ENCODE measurements at places on chromosomes 3 and 15.
A peak's percentile ranks its signal among the peaks of the same experiment; 100 is the strongest.

DNA sequence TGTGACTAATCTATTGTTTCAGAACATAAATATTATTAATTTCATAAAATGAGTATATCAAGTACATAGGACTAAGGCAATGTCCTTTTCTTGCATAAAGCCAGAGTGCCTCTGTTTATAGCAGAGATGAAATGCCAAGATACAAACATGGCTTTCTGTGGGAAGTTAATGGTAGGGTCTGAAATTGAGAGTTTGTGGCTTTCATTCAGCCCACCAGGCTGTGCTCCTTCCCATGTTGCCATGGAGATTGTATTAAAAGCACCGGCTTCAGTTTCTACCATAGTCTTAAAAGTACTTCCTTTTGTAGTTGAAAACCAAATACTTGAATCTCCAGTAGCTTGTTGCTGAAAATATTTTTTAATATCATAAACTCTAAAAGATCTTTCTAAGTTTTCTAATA, 114.0 kb downstream of the LRRC28 start:
- DNase-seq = no peak

DNA sequence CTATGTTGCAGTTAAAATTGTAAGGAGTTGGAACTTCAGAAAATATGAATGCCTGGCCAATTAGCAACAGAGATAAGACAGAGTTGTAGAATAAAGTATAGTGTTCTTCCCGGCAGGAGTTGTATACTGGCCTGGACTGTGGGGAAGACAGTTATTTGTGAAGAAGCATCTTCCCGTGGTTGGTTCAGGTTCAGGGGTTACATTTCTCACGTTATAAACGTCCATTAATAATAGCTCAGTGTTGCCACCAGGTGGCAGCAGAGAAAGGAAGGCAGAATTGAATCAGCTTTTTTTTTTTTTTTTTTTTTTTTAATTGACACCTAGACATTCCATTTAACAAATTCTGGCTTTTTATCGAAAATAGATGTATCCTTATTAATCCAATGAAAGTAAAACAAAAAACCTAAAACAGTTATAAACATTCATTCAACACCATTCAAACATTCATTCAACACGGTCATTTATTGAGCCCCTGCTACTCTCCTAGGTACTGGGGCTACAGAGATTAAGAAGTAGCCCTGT, 66.4 kb upstream of the NR2E3 start:
- peak; percentile 43 for DNase-seq

DNA sequence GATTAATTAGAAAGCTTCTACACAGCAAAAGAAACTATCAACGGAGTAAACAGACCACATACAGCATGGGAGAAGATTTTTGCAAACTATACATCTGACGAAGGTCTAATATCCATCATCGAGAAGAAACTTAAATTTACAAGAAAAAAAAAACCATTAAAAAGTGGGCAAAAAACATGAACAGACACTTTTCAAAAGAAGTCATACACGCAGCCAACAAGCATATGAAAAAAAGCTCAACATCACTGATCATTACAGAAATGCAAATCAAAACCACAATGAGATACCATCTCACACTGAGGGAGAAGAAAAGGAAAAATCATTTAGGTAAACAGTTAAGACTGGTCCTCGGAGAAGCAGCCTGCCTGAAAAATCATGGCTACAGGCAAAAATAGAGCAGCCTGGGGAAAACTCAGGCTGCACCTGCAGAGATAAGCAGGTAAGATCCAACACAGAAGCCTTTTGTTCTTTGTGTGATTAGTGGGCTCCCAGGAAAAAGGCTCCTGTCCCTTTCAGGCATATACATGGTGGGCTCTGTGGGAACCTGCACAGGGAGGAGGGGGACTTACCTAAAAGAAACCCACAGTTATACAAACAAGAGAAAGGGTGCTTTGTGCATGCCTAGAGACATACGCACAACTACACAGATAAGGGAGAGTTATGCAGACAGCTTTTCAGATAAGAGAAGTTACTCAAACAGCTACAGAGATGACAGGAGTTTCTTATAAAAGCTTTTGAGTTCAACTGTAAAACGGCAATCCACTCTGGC, 49.3 kb downstream of the C3orf70 start:
- no peak for DNase-seq

- no peak for DNase-seq
Measured at GRCh38 chr15:56913241-56913640, 5.2 kb upstream of the TCF12 start.

DNA sequence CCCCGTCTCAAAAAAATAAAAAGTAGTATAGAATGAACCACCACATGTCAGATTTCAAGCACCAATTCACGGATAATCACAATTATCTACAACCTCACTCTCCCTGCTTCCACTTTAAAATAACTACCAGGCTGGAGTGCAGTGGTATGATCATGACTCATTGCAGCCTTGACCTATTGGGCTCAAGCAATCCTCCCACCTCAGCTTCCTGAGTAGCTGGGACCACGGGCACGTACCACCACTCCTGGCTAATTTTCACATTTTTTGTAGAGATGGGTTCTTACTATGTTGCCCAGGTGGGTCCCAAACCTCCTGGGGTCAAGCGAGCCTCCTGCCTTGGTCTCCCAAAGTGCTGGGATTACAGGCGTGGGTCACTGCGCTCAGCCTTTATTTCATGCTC, 38.1 kb upstream of the LDHAL6B start:
- DNase-seq = peak; percentile 64

- no peak for DNase-seq
Measured at GRCh38 chr15:91022832-91023129, 387 bp upstream of the VPS33B start.

DNA sequence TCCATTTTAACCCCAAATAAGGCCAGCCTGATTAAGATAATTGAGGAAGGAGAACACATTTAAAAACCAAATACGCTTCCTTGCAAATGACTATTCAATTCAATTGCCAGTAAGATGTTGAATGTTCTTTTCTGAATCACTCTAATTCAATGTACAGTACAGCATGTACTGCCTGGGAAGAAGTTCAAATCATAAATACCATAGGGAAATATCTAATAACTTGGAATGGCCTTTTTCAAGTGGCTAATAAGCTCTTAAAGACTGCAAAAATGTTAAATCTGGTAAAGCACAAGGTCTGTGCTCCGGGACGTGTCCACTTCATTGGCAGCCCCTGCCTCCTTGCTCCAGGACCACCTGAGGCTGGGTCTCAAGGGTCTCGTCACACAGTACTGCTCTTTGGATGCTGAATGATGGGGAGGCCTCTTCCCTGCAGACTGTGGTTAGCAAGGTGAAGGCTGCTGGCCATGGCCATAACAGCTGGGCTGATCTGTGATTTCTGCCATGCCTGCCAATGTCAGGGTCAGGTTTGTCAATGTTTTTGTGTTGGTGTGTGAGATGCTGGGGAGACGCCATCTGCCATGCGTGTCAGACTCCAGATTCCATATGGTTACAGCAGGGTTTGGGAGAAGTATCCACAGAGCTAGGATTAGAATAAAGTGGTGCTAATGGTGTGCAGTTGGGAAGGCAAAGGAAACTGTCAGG, 300.5 kb downstream of the ADAMTS17 start:
- DNase-seq = no peak

GRCh38 chr3:125589547-125590122, 5.7 kb downstream of the OSBPL11 start:
- DNase-seq = no peak

- no peak for DNase-seq
Measured at GRCh38 chr3:139538733-139539132, 809 bp downstream of the RBP1 start.

DNA sequence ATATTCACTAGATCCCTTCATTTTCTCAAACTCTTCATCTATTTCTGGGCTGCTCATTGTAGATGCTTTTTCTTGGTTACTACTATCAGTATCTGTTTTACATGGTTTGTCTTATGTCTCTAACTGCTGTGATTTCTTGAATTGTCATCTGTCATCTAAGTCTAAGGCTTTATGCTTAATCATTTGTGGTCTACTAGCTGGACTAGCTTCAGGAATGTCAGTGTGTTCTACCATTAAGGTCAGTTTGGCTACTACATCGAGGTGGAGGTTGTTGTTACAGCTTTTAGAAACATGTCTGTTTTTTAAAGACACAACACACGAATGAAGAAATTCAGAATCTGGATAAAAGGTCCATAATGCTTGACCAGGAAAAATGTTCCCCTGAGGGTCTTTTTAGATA, 82.2 kb downstream of the ABI3BP start:
- DNase-seq = no peak

GRCh38 chr3:118907909-118908308, 126.7 kb downstream of the IGSF11 start:
- DNase-seq = no peak

DNA sequence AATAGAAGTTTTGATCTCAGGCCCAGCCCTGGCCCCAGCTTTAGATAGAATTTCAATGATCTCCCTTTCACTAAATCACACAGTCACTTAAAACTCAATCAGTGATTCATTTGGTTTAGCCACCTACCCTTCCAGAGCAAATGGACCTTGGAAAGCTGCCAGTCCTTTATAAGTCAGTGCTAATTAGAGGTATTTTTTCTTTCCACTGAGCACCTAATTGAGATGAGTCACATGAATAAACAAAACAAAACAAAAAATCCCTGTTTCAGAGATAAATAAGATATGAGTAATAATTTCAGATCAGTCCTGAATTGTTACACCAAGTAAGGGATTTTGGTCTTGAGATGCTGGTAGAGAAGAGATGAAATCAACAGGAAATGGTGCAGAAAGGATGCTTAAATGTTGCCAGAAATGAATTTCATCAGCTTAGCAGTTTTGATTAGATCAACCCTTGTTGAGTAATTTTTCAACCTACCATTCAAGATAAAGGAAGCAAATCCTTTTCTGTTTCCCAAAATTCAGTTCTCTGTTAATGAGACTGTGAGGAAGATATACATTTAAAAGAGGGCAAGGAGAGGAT, 352.0 kb upstream of the COL8A1 start:
- peak; percentile 46 for DNase-seq

DNA sequence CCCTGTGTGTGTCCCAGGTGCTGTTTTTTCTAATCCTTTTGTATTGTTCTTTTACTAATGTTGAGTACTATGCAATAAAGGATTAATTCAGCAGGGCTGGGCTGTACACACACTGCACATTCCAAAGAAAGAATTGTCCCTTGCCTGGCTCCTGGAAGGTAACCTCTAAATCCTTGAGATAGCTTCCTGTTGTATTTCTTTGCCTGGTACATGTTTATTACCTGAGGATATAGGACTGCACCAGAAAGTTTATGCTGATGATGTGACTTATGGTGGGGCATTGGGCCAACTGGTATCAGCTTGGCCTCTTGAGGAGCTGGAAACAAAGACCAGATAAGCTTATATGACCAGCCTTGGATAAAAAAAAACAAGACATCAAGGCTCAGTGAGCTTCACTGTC, 26.6 kb upstream of the FAN1 start:
- DNase-seq = no peak

DNA sequence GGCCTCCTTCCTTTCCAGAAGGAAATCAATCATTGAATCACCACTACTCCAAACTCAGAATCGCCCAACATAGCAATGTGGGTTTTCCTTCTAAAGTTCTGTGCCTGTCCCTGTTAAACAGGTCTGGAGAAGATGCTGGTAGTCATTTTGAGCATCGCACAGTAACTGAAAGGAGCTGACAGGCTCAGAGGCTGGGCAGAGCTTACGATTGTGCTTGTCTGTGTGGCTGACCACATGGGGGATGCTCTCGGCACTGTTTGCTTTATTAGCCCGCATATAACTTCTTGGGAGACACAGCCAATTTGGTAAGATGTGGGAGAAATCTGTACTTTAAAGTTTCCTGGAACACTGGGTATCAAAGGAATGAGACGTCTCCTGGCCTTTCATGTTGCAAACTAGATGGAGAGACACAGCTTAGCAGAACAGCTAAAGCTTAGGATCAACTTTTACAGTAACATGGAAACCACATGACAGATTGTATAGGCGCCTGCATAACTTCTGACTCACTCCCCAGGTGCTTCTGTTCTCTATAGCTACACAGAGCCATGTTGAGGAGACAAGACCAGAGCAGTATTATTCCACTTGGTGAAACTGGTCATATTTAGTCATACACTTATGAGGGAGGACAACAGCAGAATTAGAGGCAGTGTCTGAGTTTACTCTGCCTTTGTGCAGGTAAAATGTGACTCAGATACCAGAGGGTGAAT, 374.1 kb downstream of the RORA start:
- no peak for DNase-seq

DNA sequence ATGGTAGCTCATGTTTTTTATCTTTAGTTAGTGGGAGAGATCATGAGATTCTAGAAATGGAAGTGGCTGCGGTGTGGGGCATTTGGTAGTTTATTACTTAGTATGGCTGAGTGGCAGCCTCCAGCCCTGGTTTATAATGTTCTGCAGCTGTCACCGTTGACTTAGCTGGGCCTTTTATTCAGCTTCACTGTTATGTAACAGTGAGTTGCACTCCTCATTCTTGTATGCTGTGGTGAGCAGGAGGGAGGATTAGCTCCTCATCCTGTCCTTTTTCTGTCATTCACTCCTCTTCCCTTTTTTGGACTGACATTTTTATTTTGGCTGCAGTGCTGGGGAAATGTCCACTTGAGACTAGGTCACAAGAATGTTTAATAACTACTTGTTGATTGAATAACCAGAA, 29.5 kb downstream of the RAD54L2 start:
- DNase-seq = no peak

GRCh38 chr3:142215106-142215505, 10.3 kb downstream of the GK5 start:
- DNase-seq = no peak

DNA sequence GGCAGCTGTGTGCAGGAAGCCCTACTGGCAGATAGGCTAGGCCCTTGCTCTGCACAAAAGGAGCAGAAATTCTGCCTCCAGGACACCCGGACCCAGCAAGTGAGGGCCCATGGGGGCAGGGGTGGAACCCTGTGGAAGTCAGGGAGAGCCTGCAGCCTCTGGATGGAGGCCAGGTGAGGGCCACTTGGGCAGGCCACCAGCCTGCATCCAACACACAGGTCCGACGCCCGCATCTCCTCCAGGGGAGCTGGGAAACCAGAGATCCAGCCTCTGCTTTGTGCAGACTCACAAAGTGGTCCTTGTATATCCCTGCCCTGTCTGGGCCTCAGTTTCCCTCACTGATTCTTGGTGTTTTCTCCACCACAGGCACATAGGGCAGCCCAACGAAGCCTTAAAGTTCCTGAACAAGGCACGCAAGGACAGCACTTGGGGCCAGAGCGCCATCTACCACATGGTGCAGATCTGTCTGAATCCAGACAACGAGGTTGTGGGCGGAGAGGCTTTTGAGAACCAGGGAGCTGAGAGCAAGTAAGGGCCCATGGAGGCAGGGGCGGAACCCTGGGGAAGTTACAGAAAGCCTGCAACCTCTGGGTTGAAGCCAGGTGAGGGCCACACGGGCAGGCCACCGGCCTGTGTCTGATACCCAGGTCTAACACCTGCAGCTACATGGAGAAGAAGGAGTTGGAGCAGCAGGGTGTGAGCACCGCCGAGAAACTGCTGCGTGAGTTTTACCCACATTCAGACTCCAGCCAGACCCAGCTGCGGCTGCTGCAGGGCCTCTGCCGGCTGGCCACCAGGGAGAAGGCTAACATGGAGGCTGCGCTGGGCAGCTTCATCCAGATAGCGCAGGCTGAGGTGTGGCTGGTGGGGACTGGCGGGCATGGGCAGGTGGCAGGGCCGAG, 16.6 kb downstream of the CSRNP1 start:
- no peak for DNase-seq

GRCh38 chr15:38598749-38599148, 34.1 kb upstream of the RASGRP1 start:
- no peak for DNase-seq

All from A172 (cell line).